ENCODE measurements at places on chromosomes 2 and 18. TPM values are rescaled to one million over a fixed set of nuclear protein-coding genes. Genes with fewer than 3 reads are reported as not detected.

VAPA gene
- 99.6 TPM for total RNA-seq

NT5C1B gene
- not detected for total RNA-seq

OR6B2 gene
- not detected for total RNA-seq

IGFBP5 gene
- total RNA-seq: 34.9 TPM

UGT1A3 gene
- not detected for total RNA-seq

TGFA gene
- 3.7 TPM for total RNA-seq

GRHL1 gene
- total RNA-seq: 3.2 TPM

SMAD7 gene
- total RNA-seq: 11.1 TPM

Data from temporal lobe (tissue), 4 donors.